Esophagus squamous epithelium (tissue), 5 donors: ENCODE measurements at places on chromosomes 12 and 14. TPM values are rescaled to one million over a fixed set of nuclear protein-coding genes. Genes with fewer than 3 reads are reported as not detected.
A peak's percentile ranks its signal among the peaks of the same experiment; 100 is the strongest.

- H3K4me1 ChIP-seq, result no peaks in the 10 kb centered on the region
- DNase-seq, result no peak
- H3K4me3 ChIP-seq, result no peak within 1 kb of the TSS
- no peaks in the 10 kb centered on the region for H3K36me3 ChIP-seq
- peak within 1 kb of the TSS; percentile 59 for H3K27ac ChIP-seq
- H3K27me3 ChIP-seq, result no peaks in the 10 kb centered on the region
Measured at GRCh38 chr12:70637303-70638085, at the start of gene PTPRB. TSS of gene PTPRB (minus strand) at chr12:70637429. CDS start at chr12:70637395, 34 bp downstream.

- no peaks in the 10 kb centered on the region for H3K4me1 ChIP-seq
- DNase-seq, result no peak
- no peak overlapping the region for H3K4me3 ChIP-seq
Measured at GRCh38 chr12:76957301-76957700, 78.5 kb upstream of the CSRP2 start.

- no peaks in the 10 kb centered on the region for H3K36me3 ChIP-seq
- no peaks in the 10 kb centered on the region for H3K27me3 ChIP-seq
- H3K4me3 ChIP-seq, result no peak overlapping the region
Measured at GRCh38 chr12:9598363-9598762, 9.4 kb downstream of the KLRB1 start.

DNA sequence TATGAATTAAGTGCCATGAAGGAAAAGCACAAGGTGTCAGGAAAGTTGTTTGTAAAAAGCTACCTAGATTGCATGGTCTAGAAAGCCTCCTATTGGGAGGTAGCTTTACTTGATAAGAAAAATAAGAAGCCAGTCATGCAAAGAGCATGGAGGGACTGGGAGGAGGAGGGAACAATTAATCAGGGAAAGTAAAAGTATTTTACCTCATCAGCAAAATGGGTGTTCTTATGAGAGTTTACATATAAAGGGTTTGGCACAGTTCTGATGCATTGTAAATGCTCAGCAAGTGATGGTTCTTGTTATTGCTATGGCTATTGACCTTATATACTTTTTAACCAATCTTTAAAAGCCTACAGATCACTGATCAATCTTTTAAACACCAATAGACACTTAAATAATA, 17.0 kb upstream of the TSPAN8 start:
- H3K27ac ChIP-seq, result no peak overlapping the region
- no peaks in the 10 kb centered on the region for H3K36me3 ChIP-seq
- H3K4me3 ChIP-seq, result no peak overlapping the region
- DNase-seq, result no peak

- no peaks in the 10 kb centered on the region for H3K4me1 ChIP-seq
- no peaks in the 10 kb centered on the region for H3K27me3 ChIP-seq
- H3K36me3 ChIP-seq, result no peaks in the 10 kb centered on the region
- no peak overlapping the region for H3K27ac ChIP-seq
- no peak overlapping the region for H3K4me3 ChIP-seq
Measured at GRCh38 chr14:98798099-98798498, 473.9 kb downstream of the BCL11B start.

INSM2 gene
- total RNA-seq, result not detected

DNA sequence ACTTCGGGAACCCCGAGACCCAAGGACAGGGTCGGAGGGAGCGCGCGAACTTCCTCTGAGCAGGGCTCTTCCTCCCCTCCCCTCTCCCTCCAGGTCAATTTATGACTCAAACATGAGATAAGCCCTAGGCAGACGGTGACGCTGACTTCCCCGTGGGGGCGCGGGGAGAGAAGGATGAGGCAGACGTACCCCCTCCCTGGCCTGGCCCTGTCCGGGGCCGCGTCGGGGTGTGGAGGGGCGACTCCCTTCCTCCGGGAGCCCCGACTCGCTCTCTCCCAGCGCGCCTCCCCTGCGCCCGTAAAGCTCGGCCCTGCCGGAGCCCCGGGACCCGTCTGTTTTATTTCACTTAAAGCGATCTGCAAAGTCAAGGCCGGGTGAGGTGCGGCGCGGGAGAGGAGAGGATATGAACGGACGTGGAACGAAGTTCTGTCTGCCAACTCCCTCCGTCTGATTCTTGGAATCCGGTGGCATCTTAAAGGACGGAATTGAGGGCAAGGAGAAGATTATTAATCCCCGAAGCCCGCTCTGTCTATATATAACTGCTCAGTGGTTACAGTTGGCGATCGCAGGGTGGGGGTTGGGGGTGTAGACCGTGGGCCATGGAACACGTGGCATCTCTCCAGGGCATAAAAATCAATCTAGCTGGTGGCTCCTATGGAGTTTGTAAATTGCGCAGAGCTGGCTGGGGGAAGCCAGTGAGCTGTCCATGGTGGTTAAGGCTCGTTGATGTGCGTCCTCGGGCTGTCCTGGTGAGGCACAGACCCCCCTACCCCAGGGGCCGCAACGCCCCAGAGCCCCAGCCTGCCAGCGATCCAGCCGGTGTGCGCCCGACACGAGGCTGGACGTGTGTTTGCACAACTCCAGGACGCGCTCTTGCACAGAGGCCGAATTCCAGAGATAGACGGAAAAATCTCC, 2.9 kb upstream of the PTHLH start:
- DNase-seq, result no peak
- H3K4me1 ChIP-seq, result peaks cover 46% of the 10 kb centered on the region
- peak overlapping the region; percentile 64 for H3K27ac ChIP-seq
- no peaks in the 10 kb centered on the region for H3K36me3 ChIP-seq

DNA sequence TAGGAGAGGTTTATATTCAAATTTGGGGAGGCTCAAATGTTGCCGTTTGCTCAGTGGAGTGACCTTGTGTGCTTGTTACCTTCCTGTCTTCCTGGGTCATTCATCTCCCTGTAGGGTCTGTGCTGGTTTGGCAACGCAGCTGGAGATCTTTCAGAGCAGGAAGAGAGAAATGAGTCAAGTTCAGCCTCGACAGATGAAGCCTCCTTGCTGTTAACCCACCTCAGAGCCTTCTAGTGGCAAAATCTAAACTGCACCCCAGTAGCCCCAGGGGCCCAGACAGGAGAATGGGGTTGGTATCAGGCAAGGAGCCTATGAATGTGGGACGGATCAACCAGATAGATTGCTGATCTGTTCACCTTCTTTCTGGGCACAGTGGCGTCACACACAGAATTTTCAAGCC, 999.3 kb downstream of the VRK1 start:
- H3K27me3 ChIP-seq, result no peaks in the 10 kb centered on the region
- H3K36me3 ChIP-seq, result no peaks in the 10 kb centered on the region
- DNase-seq, result no peak
- H3K27ac ChIP-seq, result no peak overlapping the region
- H3K4me1 ChIP-seq, result no peaks in the 10 kb centered on the region

ATF7IP gene
- total RNA-seq, result 29.2 TPM

- H3K4me1 ChIP-seq, result peaks cover 40% of the 10 kb centered on the region
- no peak overlapping the region for H3K27ac ChIP-seq
- no peak overlapping the region for H3K4me3 ChIP-seq
- H3K36me3 ChIP-seq, result no peaks in the 10 kb centered on the region
- DNase-seq, result no peak
- H3K27me3 ChIP-seq, result no peaks in the 10 kb centered on the region
Measured at GRCh38 chr12:116121453-116121871, 156.0 kb downstream of the MED13L start.

UNC119B gene
- 23.3 TPM for total RNA-seq

- no peaks in the 10 kb centered on the region for H3K4me1 ChIP-seq
- H3K27me3 ChIP-seq, result no peaks in the 10 kb centered on the region
- H3K4me3 ChIP-seq, result no peak overlapping the region
- H3K36me3 ChIP-seq, result no peaks in the 10 kb centered on the region
Measured at GRCh38 chr14:33435911-33436689, 497.4 kb downstream of the NPAS3 start.

NINJ2 gene
- total RNA-seq, result 2.2 TPM

DNA sequence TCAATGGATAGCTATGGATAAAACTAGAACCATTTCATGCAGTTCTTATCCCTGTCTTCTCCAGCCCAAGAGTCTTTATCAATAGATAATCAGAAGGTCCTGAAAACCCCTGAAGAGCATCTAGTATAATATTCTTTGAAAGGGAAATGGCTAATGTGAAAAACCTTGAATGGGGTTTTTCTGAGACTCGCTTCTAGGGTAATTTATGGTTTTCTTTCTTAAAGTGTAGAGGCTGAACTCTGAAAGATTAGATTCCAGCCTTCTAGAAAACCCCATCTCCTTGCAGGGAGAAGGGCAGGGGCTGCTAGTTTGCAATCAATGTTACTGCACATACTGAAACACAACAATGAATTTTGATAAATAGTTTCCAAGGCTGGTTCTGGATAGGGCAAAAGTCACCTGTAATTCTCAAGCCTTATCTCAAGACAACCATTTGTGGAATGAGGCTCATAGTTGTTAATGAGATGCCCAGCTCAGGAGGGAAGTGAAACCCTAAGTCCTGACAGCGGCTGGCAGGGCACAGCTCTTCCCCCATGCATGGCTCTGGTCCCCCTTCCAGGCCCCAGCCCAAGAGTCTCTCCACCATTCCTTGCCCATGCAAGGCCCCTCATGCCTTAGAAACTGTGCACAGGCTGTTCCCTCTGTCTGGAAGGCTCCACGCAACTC, 33.7 kb upstream of the PYGL start:
- no peak overlapping the region for H3K27ac ChIP-seq
- no peaks in the 10 kb centered on the region for H3K36me3 ChIP-seq
- H3K4me3 ChIP-seq, result no peak overlapping the region
- no peak for DNase-seq

TCL1B gene
- not detected for total RNA-seq

TBX5 gene
- total RNA-seq, result 0.38 TPM

GRCh38 chr14:70943838-70944237, 36.6 kb downstream of the PCNX1 start:
- DNase-seq, result no peak
- H3K27me3 ChIP-seq, result no peaks in the 10 kb centered on the region
- no peak overlapping the region for H3K27ac ChIP-seq
- no peak overlapping the region for H3K4me3 ChIP-seq
- H3K4me1 ChIP-seq, result no peaks in the 10 kb centered on the region

- H3K27ac ChIP-seq, result no peak overlapping the region
- H3K36me3 ChIP-seq, result no peaks in the 10 kb centered on the region
- no peaks in the 10 kb centered on the region for H3K27me3 ChIP-seq
Measured at GRCh38 chr14:50402965-50403364, 6.3 kb upstream of the CDKL1 start.

DNA sequence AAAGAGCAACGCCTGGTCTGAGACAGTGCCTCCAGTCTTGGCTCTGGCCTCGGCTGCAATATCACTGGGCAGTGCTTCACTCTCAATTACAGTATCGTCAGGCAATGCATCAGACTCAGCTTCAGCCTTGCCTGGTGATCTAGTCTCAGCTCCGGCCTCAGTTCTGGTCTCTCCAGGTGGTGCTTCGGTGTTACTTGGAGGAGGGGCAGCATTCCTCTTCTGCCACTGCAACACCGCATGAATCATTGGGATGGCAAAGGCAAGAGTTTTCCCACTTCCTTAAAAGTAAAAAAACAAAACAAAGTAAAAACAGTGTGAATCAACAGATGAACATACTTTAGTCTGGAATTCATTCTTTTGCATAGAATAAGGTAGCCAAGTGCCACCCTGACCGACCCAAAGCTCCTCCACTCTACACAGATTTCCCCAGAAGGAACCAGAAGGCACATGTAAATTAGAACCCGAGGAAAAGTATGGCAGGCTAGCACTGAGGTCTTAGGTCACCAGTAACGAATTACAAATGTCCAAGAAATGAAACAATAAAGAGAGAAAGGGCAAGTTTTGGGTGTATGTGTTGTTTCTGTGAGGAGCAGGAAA, 18.6 kb downstream of the DDX24 start:
- H3K27ac ChIP-seq, result no peak overlapping the region
- peaks cover 59% of the 10 kb centered on the region for H3K4me1 ChIP-seq
- H3K4me3 ChIP-seq, result no peak overlapping the region

GLIPR1L1 gene
- not detected for total RNA-seq

- H3K36me3 ChIP-seq, result no peaks in the 10 kb centered on the region
- no peak overlapping the region for H3K4me3 ChIP-seq
- H3K27me3 ChIP-seq, result no peaks in the 10 kb centered on the region
Measured at GRCh38 chr12:18751866-18752265, 13.9 kb downstream of the CAPZA3 start.

E2F7 gene
- total RNA-seq, result 7.6 TPM

- H3K27ac ChIP-seq, result no peak overlapping the region
- no peaks in the 10 kb centered on the region for H3K36me3 ChIP-seq
- no peaks in the 10 kb centered on the region for H3K4me1 ChIP-seq
- DNase-seq, result no peak
- H3K27me3 ChIP-seq, result no peaks in the 10 kb centered on the region
Measured at GRCh38 chr14:29355331-29355730, 572.3 kb downstream of the PRKD1 start.

DNA sequence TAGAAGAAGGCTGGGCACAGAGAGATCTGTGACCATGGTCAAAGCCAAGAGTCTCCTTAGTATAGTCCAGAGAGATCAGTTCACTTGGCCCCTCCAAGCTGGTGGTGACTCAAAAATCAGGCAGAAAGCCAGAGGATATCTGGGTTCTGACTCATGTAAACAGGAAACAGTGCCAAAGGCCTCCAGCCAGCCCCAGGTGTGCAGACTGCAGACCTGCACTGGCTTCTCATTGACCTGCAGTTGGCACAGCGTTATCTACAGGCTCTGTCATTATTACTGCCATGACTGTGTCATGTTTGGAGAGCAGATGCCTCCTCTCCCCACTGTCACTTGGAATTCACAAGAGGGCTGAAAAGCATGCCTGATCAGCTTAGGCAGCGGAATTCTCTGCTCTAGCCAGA, 295.7 kb upstream of the PRKD1 start:
- no peak for DNase-seq
- H3K27me3 ChIP-seq, result no peaks in the 10 kb centered on the region
- H3K36me3 ChIP-seq, result no peaks in the 10 kb centered on the region
- peak overlapping the region; percentile 44 for H3K27ac ChIP-seq
- peaks cover 74% of the 10 kb centered on the region for H3K4me1 ChIP-seq

DNA sequence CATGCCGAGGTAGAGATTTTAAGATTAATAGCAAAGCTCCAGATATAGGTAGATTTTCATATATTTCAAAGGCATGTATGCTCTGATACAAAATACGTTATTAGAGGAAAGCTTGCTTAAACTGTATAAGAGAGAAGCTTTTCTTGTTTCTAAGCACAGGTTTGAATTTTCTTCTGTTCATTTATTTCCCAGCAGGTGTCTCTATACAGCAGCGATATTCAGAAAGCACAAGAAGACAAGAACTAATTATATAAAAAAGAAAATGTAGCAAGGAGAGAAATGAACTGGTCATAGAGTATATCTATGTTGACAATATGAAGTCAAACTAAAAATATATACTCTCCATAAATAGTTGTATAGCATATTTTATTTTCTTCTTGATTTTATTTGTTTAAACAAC, 307.4 kb upstream of the NOVA1 start:
- H3K27ac ChIP-seq, result no peak overlapping the region
- no peak for DNase-seq

GRCh38 chr12:128047266-128048060, 219.5 kb upstream of the TMEM132C start:
- H3K36me3 ChIP-seq, result no peaks in the 10 kb centered on the region
- DNase-seq, result no peak
- no peak overlapping the region for H3K27ac ChIP-seq
- no peak overlapping the region for H3K4me3 ChIP-seq
- H3K4me1 ChIP-seq, result no peaks in the 10 kb centered on the region

DNA sequence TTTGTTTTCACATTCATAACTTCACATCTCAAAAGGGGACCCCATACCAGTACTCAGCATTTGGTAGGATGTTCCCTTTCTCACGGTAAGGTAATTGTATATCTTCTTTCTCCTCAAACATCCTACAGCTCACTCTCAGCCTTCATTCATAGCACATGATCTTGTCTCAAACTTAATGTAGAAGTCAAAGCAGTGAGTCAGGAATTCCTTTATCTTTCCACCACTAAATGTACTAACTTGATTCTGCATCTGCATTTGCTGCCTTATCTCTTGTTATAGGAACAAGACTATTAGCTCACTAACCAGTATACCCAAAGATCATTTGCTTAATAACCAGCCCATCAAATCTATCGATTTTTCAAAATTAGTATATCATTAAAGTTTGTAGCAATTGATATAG, 22.9 kb downstream of the CPSF2 start:
- no peaks in the 10 kb centered on the region for H3K4me1 ChIP-seq
- H3K36me3 ChIP-seq, result no peaks in the 10 kb centered on the region
- no peak overlapping the region for H3K27ac ChIP-seq

PTCSC3 gene
- total RNA-seq, result not detected
